ENCODE measurements at places on chromosomes 16 and 17.

DNA sequence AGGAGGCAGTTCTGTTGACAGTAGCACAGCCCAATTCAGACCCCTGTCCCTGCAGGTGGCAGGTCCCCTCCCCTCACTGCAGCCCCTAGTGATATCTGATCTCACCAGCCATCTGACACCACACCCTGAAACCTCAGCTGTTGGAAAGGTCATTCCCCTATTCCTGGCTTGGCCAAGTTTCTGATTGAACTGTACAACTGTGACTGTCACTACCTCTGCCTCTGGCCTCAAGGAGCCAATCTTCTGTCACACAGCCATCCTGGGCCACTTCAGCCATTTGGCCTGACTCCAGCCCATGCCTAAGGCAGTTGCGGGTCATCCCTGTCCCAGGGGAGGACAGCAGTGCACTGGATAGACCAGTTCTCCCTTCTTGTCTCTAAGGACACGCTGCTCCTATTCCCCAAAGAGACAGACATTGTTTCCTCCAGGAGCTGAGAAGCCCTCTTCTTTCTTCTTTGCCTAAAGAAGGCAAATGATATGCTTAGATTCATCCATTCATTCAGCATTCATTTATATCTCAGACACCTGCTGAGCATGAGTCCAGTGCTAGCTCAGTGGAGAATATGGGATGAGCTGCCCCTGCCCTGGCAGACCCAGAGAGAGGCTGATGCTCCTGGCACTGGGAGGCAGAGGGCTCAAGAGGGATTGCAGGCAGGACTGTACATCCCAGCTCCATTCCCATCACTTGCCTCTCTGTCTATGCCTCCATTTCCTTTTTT is 4.6 kb upstream of the ALDOA start:
- DNase-seq = no peak

DNA sequence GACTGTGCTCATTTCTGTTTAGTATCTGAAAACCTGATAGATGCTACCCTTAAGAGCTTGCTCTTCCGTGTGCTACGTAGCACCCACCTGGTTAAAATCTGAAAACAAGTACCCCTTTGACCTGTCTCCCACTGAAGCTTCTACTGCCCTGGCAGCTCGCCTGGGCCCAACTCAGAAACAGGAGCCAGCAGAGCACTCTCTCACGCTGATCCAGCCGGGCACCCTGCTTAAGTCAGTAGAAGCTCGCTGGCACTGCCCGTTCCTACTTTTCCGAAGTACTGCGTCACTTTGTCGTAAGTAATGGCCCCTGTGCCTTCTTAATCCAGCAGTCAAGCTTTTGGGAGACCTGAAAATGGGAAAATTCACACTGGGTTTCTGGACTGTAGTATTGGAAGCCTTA is 18.9 kb downstream of the NTAN1 start:
- DNase-seq = no peak

- DNase-seq = no peak
Measured at GRCh38 chr16:2981177-2981898, 1.1 kb upstream of the PKMYT1 start.

DNA sequence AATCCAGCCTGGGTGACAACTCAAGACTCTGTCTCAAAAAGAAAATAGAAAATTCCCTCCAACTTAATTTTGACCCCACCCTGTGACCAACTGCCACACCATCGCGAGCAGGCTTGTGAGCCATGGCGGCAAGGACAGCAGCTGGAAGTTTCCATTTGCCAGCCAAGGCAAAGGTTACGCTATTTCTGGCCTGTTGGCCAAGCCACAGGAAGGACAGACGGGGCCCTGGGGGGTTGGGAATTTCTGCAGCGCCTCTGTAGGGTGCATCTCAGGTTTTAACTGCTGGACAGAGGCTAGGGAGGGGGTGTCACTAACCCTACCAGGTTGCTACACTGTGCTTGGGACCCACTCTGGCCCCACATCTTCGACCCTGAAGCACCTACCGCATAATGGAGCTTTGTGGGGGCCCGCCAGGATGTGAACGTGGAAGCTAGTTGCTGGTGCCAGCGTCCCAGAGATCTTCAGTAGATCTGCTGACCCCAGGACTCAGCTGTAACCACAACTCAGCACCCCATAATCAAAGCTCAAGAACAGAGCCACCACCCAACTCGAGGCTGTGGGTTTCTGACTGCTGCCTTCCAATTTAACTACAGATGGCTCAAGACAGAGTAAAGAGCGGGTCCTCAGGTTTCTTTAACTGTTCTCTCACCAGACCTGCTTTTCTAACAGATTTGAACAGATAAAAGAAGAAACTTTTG is 10.9 kb downstream of the KIFC3 start:
- no peak for DNase-seq

DNA sequence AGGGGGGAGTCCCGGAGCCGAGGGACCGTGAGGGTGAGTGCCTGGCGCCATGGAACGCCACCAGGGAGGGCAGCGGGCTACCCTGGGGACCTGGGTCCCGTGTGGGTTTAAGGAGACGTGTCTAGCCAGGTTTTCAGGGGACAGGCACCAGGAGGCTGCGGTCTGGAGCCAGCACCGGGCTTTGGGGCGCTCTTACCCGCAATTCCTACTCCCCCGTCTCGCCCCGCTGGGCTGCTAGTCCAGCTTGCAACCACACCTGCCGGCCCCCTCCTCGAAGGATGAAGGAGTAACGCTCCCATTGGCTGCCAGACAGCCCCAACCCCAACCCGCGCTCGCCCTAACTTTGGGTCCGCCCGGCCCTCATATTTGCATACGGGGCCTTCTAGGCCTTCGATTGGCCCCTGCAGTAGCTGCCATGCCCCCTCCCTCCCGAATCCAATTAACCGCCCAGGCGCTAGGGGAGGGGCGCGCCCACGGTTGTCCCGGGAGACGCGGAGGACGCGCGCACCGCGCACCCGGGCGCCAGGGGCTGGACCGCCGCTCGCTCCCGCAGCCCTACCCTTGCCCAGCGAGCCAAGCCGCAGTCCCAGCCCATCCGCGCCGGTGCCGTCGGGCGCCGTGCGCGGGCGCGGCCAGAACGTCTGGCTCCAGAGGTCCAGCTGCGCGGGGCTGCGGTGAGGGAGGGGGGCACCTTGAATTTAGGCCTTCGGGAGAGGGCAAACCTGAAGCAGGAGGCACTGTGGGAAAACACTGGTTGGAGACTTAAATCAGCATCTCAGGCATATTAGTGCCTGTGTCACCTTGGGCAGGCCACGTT is at the start of gene TTLL6:
Gene TTLL6 (minus strand): TSS at position 456 of the 817 bp plus-strand sequence. CDS start 157 bp downstream, at position 299.
- DNase-seq = peak; percentile 47

DNA sequence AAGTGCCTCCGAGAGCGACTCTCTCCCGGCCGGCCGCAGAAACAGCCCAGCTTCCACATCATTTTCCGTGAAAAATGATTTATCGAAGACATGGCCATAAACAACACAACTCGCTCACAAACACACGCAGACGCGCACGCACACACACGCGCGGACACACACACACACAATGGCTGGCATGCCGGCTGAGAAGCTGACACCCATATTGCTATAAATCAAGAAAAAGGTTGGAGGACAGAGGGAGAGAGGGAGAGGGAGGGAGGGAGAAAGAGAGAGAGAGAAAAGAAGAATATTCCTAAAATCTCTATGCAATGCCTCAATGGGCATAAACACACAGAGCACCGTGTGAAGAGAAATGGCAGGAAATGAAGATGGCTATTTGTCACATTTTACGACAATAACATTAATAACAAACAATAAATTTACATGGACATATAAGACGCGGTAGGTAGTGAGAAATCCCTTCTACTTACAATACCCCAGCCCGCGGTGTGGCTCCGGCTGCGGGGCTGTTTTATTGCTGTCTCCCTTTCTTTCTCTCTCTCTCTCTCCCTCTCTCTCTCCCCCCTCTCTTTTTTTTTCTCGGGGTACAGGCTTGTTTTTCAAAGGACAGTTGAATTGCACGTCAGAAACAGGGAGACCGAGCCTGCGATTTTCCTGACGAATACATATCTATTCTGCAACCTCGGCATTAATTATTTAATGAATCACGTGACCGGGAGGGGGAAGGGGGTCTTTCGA is 9.5 kb downstream of the HOXB4 start:
- no peak for DNase-seq

DNA sequence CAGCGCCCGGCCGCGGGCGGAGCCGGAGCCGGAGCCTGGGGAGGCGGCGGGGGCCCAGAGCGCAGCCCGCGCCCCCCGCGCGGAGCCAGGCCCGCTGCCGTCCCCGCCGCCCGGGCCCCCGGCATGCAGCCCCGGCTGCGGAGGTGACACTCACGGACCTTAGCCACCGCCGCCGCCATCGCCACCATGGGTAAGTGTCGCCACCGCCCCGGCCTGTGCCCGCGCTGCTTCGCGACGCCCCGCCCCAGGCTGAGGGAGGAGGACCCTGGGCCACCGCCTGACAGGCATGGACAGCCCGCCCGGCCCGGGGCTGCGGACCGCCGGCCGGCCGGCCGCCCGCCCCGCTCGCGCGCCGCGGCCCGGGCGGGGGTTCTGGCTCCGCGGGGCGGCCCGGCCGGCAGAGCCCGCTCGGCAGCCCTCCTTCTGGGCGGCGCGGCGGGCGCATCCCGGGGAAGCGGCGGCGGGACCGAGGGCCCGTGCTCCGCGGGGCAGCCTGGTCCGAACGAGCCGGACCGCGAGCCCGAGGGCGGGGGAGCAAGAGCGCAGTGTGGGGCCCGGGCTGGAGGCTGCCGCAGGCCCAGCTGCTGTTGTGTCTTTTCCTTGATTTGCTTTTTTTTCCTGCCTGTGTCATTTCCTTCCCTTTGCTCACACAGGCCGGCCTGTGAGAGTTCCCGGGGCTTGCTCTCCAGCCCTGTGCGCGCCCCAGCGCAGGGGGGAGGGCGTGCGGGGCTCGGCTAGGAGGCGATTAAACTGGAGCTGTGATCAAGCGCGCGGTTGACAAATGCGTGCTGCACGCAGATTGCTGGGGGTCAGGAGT is 565 bp downstream of the MAP3K3 start:
- no peak for DNase-seq

DNA sequence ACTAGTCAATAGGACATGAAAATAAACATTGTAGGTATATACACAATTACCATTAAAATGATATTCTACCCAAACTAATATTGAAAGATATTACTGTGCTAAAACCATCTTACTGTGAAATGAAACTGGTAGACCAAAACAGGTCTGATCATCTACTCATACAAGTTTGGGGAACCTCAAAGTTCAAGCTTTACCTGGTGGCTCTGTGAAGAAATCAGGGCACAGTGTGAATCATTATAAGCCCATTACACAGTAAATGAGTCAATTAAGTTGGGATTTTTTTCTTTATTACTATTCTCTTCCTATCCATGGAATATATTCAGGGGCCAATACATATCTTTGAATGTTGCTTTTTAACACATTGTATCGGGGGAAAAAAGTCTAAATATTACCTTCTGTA is 57.1 kb downstream of the HELZ start:
- no peak for DNase-seq
